HCT116 (cell line): ENCODE measurements at places on chromosomes 6 and 20. TPM values are rescaled to one million over a fixed set of nuclear protein-coding genes. Genes with fewer than 3 reads are reported as not detected.
A peak's percentile ranks its signal among the peaks of the same experiment; 100 is the strongest.

LY6G6C gene
- total RNA-seq, result 0.54 TPM

DNA sequence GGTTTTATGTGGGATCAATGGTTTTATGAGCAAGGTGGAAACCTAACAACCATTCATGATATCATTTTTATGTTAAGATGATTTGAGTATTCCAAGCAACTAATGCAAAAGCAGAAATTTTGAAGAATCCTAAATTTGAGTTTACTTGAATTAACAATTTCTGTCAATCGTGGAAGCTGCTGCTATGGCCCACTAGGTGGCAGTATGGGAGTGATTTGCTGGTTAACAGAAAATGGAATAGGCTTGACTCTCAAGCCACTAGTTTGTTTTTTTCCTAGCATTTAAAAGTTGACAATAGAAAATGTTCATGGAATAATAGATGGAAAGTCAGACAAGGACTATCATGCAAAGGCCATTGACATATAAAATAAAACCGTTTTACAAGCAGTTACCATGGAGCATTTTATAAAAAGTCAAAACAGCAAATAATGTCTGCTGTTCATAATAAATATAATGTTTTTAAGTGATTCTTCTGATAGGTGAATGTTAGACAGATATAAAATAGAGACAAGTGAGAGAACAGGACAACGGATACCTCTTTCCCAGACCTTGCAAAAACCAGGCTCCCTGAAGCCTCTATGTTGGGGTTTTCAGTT, 43.0 kb upstream of the TMEM200A start:
- peak; percentile 48 for DNase-seq

AHCY gene
- 350 TPM for total RNA-seq

DNA sequence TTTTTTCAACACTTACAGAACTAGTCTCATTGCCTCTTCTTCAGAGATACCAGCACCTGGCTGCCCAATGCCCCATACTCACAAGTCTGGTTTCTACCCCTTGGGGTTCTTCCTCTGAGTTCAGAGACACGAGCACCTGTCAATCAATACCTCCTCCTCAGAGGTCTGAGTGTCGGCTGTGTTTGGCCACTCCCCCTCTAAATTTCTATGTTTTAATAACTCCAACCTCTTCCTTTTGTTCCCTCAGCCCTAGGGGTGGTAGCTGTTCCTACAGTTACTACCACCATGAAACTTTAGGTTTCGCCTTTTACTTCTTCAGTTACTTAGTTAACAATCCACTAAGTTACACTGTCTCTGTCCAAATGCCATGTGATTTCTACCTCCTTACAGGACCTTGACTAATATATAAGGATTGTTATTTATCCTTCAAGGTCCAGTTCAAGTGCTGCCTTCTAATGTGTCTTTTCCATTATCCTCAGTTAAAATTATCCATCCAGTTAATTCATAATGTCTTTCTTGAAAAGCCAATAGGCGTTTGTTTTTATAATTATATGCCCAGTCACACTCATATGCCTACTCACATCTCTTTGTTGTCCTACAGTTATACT, 14.6 kb upstream of the PHF20 start:
- DNase-seq, result no peak

DNA sequence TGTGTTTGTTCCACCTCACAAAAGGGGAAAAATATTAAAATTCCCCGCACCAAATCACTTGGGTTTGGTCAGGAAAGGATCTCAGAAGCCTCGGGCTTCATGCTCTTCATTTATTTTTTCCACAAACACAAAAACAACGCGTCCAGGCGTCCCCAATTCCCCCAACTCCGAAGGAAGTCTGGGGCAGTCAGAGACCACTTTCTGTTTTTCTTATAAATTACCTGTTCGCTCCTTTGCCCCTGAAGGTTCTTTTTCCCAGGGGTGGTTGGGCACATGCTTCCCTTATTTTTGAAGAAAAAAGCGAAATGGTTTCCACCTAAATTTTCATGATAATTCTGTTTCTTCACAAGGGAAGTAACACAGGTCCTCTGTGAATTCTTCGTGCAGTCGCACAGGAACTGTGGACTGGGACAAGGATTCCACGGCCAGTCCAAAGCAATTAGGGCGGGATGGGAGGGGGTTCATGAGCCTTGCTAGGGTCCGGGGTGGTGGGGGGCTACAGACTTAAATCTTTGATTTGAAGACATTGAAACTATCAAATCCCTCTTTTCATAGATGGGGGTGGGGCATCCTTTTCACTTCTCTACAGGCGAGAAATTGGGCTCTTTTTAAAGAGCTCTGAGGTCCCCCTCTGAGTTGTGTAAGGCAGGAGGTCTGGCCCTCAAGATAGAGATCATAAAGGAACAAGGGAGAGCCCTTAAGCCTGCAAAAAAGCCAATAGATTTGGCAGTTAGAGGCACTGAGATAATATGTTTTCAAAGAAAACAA, 30.5 kb upstream of the HFE start:
- no peak for DNase-seq

DNA sequence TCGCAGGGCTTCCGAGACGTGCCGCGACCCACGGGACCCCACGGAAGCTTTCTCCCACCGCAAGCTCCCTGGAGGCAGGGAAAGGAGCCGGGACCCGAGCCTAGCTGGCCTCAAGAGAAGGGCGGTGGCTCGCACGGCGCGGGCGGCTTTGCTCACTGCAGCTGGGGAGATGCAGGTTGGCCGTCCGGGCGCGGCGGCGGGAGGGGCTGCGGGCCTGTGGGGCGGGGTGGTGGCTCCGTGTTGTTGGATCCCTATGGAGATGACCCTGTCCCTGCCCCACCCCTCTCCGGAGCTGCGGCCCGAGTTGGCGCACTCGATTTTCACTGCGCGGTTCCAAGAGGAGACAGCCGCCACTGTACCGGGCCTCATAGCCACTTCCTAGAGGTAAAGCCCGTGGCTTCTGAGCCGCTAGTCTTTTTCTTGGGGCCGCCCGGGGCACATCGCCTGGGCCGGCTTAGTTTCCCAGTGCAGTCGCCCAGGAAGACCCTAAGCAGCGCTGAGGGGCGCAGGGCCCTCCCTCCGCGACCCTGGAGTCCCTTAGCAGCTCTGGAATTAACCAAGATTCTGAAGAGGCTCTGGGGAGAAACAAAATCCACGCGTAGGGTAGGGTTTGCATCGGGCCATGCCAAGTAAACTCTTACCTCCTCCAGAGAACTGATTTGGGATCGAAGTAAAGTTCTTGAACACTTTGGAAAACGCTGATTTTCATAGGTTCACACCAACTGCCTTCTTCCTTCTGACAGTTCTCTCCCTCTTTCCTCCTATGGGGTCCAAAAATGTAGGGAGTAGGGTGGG, at the start of gene ECT2L:
Gene ECT2L, plus strand, starts transcription at position 279 of the 795 bp plus-strand sequence. CDS start 17,188 bp downstream, outside the sequence.
- DNase-seq, result no peak

DNA sequence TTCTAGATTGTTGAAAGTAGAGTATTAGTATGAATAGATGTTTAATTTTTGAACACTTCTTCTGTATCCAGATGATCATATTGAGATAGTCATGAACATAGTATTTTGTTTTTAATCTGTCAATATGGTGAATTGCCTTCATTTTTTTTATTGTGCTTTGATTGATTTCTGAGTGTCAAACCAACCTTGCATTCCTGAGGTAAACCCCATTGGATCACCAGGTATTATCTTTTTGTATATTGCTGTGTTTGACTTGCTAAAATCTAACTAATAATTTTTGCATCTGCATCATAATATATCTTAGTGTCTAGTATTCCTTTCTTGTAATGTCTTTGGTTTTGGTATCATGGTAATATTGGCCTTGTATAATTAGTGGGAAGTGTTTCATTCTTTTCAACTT, 25.5 kb downstream of the SERPINB1 start:
- no peak for DNase-seq

DNA sequence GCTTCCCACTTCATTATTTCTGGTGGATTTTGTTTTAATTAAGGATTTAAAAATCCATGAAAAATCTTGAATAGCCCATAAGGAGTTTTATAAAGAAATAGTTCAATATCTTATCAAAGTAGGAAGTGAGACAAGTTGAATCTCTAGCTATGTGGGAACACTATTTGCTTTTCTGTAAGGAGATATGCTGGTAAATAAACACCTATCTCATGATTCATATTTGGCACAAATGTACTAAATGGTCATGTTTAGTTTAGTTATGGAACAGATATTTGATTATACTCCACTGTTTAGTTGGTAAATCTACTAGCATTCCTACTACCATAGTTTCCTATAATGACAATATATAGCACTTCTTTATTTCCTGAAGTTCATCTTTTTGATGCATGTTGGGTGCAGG, 239.9 kb upstream of the CEP162 start:
- no peak for DNase-seq

KCNK15 gene
- total RNA-seq, result not detected

NRSN1 gene
- not detected for total RNA-seq

DNA sequence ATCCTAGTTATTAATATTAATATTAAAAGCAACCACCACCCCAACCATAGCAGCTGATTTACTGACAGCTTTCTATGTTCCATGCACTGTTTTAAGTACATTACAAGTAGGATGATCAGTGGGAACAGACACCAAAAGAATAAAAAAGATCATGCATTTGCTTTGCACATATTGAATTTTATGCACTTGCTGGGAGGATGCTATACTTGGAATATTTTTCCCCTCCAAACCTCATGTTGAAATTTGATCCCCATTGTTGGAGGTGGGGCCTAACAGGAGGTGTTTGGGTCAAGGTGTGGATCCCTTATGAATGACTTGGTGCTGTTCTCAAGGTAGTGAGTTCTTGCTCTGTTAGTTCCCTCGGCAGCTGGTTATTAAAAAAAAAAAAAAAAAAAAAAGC, 178.9 kb upstream of the MYLIP start:
- DNase-seq, result no peak

DNA sequence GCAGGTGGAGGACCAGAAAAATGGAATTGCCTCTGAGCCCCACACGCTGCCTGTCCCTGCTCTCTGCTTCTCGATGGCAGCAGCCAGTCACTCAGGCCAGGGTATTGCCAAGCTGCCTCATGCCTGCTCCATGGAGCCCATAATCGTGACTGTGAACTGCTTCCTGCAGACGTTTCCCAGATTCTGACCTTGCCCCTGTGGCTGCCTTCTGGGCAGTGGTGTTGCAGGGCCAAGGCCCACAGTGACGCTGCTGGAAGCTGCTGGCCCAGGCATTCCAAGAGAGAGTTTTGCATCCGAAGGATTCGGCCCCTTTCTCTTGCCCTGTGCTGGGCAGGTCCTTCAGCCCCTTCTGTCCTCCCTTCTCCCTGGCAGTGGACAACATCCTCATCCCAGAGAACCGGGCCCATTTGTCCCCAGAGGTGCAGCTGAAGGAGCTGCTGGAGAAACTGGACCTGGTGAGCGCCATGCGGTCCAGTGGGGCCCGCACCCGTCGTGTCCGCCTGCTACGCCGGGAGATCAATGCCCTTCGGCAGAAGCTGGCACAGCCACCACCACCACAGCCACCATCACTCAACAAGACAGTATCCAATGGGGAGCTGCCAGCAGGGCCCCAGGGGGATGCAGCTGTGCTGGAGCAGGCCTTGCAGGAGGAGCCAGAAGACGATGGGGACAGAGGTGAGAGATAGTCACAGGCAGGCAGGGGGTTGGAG, 14.5 kb downstream of the BRPF3 start:
- DNase-seq, result no peak

KCNQ5 gene
- not detected for total RNA-seq
